ENCODE measurements at places on chromosomes 5 and 9.
A peak's percentile ranks its signal among the peaks of the same experiment; 100 is the strongest.

DNA sequence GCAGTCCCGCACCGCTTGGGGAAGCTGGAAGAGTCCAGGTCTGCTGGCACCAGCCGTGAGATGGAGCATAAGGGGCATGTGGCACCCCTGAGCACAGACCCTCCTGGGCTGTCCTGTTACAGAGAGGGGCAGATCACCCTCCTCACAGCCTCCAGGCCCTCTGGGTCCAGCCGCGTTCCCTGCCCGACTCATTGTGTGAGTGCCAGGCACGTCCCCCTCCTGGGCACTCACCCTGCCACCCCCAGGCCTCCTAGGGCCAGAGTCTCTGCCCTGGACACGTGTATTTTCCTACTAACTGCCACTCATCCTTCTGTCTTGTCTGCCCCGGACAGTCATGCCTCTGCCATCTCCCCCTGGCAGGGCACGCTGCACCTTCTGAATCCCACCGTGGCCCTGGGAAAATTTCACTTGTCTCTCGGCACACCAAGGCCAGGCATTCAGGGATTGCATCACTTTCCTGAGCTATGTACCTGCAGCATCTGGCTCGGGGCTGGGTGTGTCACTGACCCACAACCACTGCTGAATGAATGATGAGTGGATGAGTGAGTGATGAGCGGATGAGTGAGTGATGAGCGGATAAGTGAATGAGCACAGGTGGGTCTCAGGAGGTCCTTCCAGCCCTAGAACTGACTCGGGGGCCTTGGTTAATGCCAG lies 21.5 kb upstream of the FCN1 start:
- DNase-seq, result no peak

DNA sequence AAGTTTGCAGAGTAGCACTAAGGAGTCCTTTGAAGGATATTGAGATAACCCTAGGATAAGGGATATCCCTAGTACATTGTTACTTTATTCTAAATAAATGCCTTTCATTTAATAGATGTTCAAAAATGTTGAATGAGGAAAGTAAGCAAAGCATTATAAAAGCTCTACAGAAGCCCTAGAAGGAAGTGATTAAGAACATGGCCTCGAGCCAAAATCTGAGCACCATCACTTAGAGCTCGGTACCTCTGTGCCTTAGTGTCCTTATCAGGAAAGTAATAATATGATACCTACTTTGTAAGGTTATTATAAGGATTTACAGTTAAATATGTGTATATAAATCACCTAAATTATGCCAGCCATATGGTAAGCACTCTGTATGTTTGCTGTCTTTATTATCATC lies 242.6 kb downstream of the KIAA0825 start:
- no peak for DNase-seq

DNA sequence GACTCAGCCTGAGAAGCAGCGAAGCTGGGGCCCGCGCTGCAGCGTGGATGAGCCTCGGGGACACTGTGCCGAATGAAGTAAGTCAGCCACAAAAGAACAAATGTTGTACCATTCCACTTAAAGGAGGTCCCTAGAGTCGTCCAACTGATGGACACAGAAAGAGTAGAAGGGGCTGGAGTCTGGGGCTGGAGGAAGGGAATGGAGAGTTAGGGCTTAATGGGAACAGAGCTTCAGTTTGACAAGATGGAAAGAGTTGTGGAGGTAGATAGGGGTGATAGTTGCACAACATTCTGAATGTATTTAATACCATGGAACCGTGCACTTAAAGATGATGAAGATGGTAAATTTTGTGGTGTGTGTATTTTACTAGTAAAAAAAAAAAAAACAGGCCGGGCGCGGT lies 119.9 kb downstream of the EHMT1 start:
- DNase-seq, result no peak

DNA sequence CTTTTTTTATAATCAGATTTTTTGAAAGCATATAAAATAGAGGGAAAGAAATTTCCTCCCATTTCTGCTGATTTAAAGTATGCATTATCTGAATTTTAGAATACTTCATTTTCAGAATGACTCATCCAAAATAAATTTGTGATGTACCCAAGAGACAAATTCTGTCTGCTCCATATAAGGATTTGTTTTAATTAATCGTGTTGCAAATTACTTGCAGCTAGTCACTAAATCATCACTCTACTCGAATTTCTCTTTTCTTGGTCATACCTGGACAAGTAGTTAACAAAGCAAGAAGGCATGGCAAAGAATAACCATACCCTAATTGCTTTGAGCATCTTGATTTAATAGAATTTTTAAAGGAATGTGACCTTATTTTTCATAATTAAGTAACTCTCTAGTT lies 284.1 kb upstream of the GRAMD2B start:
- no peak for DNase-seq

GRCh38 chr5:945691-946551 lies 53.2 kb downstream of the TRIP13 start:
- no peak for DNase-seq

DNA sequence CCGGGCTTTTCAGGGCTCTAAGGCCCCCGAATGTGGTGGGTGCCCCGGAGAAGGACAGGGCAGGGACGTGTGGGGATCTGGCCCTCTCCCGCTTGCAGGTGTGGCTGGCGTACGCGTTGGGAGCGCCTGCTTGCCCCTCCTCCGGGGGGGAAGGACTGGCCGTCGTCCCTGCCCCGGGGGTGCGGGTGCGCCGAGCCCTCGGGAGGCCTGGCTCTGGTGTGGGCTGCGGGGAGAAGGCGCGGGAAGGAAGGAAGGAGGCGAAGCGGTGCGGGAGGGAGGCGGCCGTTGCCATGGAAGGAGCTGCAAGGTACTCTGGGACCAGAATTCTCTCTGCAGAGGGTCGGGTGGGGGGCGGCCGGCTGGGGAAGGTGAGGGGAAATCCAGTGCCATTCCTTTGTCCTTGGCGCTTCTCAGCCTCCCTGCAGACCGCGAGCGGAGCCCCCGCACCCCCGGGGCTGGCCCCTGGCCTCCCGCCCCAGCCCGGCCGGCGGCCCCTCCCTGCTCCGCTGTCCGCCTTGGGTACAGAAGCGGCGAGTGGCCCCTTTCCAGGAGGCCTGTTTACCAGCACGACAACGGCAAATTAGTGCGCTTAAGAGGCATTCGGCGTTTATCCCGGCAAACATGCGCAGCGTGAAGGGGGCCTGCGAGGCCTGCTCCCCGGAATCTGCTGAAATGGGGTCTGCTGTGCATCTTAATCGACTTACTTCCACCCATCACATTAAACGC lies 67.1 kb upstream of the UNC5A start:
- DNase-seq, result peak; percentile 56

DNA sequence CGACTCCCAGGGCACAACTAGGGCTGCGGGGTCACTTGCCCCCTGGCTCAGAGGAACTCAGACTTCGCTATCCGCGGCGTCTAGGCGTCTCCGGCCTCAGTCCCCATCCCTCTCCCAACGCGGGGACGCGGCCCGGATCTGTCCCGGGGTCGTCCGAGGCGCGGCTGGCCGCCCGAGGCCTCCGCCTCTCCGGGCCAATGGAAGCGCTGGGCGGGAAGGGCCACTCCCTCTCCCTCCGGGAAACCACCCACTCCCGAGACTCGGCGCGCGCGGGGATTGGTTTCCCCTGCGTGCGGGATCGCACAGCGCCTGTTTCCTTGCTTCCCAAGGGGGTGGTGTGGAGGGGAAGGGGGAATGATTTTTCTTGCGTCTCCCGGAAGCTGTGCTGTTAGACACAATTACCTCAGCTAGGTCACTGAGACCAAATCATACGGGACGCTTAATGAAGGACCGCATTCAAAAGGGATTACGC lies 38.3 kb downstream of the NR2F1 start:
- DNase-seq, result peak; percentile 86

- no peak for DNase-seq
Observed at GRCh38 chr5:91006713-91007112, 376.4 kb downstream of the ARRDC3 start.

GRCh38 chr5:107431998-107432397 lies 238.7 kb downstream of the EFNA5 start:
- DNase-seq, result no peak

DNA sequence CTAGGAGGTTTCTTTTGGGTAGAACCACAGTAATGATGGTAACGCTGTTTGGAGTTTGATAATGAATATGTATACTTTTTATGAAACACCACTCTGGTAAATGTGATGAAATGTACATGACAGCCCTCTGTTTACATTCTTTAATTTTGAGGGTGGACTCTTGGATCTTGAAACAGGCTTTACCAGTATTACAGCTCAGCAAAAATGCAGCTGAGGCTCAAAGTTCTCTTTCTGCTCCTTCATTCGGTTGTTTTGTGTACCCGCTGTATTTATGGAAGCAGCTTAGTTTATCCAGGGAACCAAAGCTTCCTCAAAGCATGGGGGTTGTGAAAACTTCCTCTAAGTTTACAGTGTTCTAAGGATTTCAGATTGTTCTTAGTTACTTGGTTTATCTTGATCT lies 11.1 kb downstream of the GAPVD1 start:
- no peak for DNase-seq

DNA sequence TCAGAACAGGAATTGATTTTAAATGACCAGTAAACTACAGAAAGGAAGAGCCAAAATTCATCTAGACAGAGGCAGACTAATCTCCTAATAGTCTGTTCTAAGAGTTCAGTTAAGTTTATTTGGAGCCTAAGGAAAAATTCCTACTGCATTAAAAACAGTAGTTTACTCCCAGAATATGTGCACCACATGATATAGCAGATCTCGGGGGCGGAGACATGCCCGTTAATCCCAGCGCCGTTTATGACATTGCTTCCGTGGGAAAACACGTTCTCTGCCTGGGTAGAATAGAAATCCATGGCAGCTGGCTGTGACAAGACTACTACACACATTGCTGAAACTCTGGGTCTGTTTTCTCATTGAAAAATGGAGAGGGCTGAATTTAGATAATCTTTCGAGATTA lies 11.4 kb downstream of the HABP4 start:
- DNase-seq, result no peak

DNA sequence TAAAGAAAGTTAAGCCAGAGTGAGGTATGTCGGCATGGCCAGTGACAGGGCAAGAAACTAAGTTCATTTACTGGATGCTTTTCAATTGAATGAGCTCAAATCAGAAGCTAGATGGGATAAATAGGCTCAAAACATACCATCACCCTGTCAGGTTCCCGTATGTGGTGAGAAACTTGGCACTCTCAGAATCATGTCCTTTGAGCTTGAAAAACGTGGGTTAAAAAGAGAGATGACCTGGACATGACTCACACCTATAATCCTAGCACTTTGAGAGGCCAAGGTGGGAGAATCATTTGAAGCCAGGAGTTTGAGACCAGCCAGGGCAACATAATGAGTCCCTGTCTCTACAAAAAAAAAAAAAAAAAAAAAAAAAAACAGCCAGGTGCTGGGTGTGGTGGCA lies 121.7 kb upstream of the RGMB start:
- DNase-seq, result no peak

GRCh38 chr9:108800632-108801099 lies 55.1 kb downstream of the ACTL7B start:
- DNase-seq, result no peak
